Activated effector memory CD4-positive, alpha-beta T cell treated with Interleukin-2 at 50 U/mL for 16 hours (primary cell): ENCODE measurements at places on chromosomes 13 and 19.

DNA sequence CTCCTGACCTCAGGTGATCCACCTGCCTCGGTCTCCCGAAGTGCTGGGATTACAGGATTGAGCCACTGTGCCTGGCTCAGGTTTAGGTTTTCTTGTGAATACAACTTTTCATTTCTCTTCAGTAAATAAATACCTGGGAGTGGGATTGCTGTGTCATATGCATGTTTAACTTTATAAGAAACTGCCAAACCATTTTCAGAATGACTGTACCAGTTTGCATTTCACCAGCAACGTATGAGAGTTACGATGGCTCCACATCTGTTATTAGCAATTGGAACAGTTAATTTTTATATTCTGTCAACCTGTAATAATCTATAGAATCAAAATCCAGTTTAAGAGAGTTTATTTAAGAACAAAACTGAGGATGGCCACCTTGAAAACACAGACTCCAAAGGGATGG lies 52.2 kb downstream of the TEX26 start:
- DNase-seq, result no peak

- DNase-seq, result no peak
These were observed 459.8 kb downstream of the FGF14 start for GRCh38 chr13:101942038-101942437.

GRCh38 chr13:25249001-25249543 lies 38.2 kb downstream of the MTMR6 start:
- DNase-seq, result no peak

DNA sequence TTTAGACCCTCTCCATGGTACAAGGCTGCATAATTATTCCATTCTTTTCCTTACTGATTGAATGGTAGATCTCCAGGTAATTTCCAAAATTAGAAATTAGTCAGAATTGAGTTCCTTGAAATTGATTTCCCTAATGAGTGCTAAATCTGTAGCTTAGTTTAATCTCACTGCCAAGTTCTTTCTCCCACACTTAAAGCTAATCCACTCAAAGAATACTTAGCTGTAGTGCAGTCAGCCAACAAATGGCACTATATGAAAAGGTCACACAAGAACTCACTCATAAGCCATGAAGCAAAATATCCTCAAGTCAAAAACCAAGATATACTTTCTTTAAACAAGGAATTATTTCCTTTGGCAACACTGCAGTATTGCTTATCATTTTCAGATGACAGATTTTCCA lies 62.0 kb downstream of the XPO4 start:
- DNase-seq, result no peak

DNA sequence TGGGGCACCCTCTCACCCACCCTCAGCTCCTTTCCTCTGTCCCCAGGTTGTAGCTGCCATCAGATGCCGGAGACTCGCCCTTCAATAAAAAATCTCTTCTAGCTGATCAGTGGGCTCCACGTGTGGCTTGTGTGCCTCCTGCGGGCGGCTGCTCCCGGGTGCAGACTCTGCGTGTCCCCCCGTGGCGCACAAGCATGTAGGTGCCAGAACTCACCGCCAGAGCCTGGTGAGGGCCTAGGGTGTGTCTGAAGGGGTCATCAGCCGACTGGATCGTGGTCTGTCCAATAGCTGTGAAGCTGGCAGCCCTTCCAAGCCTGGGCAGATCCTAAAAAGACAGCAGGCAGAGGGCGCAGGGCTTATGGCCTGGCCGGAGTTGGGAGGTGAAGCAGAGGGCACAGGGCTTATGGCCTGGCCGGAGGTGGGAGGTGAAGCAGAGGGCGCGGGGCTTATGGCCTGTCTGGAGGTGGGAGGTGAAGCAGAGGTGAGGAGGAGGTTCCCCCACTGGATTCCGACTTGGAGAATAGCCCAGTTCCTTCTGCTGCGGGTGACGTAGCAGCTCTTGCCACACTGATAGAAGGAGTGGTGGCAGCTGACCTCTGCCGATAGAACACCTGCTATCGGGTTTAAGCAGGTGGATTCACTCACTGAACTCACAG lies 11.7 kb downstream of the NOP53 start:
- no peak for DNase-seq

GRCh38 chr13:114005206-114005724 lies 31.4 kb upstream of the C13orf46 start:
- DNase-seq, result no peak
